ENCODE measurements at places on chromosomes 11 and 22.
A peak's percentile ranks its signal among the peaks of the same experiment; 100 is the strongest.

GRCh38 chr22:26669060-26669481, 11.7 kb downstream of the MIAT start:
- no peak for DNase-seq

GRCh38 chr11:108960501-108960900, 295.6 kb downstream of the DDX10 start:
- no peak for DNase-seq

- no peak for DNase-seq
Observed at GRCh38 chr11:83641511-83641910, 355.3 kb upstream of the CCDC90B start.

- no peak for DNase-seq
Observed at GRCh38 chr11:134488913-134489312, 76.9 kb upstream of the B3GAT1 start.

DNA sequence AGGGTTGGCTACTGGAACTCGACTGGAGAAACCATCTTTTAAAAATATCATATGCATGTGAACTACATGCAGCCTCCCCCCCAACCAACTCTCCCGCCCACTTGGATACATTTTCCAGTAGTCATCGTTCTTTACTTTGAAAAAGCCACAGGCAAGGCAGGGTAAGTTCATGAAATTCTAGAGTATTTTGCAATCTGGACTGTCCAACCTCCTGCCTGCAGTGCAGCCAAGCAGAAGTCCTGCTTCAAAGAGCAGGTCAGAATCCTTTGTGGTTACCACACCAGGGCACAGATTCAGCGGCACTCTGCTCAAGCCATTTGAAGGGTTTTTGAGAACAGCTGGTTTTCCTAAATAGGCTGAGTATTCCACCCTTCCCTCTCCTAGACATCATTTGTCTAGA, 12.1 kb downstream of the ELF5 start:
- no peak for DNase-seq

- no peak for DNase-seq
Observed at GRCh38 chr11:118028626-118029025, 42.4 kb downstream of the IL10RA start.

DNA sequence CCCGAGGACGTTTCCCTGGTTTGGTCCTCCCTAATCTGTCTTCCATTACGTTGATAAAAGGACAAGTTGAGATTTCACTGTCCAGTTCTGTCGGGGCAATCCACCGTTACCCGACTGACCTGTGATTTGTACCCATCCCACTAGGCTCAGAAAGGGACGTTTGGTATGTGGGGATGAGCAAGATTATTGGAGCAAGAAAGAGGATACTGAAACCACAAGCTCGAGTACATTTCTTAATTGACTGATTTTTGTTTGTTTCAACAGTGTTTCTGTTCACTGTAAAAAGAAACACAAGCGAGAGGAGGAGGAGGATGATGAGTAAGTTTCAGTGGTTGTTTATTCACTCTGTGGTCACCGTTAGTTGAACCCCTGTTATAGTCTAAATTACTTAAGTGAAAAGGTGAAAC, 969 bp downstream of the CCDC117 start:
- DNase-seq: no peak

DNA sequence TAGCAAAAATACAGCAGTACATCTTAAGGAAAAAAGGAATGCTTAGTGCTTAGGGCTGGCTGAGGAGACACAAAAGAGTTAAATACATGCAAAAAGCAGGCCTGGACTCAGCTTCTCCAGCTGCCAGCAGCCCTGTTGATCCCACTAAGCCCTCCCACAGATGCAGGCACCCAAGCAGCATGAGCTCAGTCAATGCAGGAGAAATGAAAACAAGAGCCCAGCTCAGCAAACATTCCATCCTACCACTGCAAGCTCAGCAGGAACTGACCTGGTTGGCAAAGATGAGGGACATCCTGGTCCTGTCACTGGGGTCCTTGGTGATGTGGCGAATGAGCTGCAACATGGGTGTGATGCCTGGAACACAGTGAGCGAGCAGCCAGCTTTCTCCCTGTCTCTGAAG, 5.8 kb downstream of the CYB5R2 start:
- DNase-seq: no peak

DNA sequence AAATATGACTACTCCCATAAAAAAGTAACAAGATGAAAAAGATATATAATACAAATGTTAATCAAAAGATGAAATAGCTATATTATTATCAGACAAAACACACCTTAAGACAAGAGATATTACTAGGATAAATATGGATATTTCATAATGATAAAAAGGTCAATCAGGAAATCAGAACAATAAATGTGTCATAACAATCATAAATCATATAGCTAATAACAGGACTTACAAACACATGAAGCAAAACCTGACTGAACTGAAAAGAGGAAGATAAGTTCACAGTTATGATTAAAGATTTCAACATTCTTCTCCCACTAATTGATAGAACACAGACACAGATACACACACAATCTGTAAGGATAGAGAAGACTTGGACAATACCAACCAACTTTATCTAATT, 47.2 kb downstream of the EIF3M start:
- no peak for DNase-seq

DNA sequence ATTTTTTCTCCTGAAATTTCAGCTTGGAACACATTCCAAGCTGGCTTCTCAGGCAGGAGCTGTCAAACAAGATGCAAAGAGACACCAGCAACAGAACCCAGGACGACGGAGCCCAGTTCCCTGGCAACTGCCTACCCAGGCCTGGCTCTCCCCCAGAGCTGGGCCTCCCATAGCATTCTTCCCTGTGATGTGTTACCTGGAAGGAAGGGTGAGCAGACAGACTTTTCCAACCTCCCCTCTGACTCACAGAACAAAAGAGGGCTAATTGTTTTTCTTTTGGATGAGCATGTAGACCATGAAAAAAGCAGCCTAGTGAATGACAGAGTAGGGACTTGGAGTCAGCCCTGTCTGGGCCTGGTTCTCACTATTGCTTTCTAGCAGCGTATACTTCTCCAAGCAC, 55.3 kb upstream of the BMAL1 start:
- no peak for DNase-seq

GRCh38 chr22:24500277-24500820, 5.2 kb downstream of the UPB1 start:
- no peak for DNase-seq

DNA sequence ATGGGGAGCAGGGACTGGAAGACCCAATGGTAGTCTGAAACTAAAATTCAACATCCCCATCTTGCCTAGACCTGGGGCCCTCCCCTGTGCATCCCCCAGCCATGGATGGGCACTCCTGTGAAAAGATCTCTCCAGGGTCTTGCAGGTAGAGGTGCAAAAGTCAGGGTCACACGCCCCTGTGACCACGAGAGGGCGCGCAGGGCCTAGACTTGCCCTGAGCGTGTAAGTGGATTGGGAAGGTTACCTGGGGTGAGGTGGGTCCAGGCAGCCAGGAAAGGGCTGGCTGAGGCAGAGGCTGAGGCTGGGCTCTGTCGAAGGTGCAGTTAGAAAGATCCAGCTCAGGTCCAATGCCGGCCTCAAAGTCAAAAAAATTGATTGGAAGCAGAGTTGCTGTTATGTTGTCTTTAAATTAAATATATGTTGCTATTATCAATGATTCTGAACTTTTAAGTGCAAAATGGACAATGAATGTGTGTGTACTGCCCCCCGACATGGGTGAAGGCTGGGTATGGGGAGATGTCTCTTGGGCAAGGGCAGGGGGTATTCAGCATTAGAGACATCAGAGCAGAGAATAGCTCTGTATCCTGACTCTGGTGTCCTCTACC, 4.8 kb upstream of the POU2F3 start:
- peak; percentile 45 for DNase-seq

- no peak for DNase-seq
Observed at GRCh38 chr11:95248666-95249467, 17.9 kb upstream of the SESN3 start.

DNA sequence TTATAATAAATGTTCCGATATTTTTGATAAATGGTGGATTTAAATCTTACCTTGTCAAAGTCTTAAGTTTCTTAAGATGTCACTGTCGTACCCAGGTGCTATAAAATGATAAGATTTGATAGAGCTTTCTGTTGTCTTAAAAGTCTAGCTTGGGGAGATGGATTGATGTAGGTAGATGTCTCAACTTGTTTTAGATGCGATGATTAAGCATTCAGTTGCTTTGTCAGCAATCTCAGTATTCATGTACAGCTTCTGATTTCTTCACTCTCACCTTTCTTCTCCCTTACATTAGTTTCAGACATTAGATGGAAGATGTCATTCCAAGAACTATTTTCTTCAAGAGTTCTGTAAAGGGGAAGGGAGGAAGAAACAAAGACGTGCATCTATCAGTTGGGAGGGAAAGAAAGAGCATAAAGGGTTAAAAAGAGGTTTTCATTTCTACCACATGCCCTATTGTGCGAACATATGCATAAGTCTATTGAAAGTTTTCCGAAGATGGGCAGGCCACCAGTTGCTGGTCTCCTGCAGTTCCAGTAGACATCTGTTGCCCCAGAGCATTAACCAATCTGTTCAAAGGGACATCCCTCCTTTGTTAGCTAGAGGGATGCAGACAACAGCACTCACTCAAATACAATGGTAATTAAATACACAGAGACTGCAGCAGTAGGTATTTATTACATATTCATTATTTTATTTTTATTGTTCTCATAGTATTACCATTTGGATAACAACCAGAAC, 38.4 kb downstream of the ZC3H12C start:
- DNase-seq: no peak

GRCh38 chr11:70633610-70634009, 235.3 kb downstream of the CTTN start:
- no peak for DNase-seq

DNA sequence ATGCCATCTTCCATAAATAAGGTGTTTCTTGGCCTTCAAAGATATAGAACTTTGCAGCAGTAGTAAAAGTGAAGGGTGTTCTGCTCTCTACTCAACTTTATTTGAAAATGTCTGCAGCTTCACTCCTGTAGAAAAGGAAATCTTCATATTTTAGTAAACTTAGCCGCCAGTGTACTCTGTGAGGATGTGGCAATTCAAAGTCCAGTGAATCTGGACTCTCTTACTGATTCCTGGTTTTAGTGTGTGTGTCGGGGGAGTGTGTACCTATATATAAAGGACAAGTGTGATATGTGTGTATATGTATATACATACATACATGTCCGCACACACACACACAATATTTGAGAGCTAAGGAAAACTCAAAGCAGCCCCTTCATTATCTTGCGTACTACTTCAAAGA, 134.3 kb upstream of the LDLRAD3 start:
- no peak for DNase-seq

DNA sequence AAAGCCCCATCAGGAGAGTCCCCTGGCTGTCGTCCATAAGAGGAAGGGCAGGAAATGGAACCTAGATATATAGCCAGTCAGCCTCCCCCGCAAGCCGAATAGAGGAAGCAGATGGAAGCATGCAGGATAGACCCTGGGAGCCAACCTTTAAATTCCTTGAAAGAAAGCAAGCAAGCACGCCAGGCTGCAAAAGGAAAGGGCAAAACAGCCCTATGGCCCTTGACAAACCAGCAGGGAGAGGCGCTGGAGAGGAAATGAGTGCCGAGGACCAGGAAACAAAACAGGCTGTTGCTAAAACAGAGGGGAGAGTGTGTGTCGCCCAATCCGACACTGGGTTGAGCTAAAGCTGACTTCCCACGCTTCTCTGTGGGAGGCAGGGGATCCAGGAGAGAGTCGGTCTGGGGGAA, 203.5 kb upstream of the MTNR1B start:
- no peak for DNase-seq
